ENCODE measurements at places on chromosomes 5 and 9. TPM values are rescaled to one million over a fixed set of nuclear protein-coding genes. Genes with fewer than 3 reads are reported as not detected.

CAMK4 gene
- 2.4 TPM for total RNA-seq

DNA sequence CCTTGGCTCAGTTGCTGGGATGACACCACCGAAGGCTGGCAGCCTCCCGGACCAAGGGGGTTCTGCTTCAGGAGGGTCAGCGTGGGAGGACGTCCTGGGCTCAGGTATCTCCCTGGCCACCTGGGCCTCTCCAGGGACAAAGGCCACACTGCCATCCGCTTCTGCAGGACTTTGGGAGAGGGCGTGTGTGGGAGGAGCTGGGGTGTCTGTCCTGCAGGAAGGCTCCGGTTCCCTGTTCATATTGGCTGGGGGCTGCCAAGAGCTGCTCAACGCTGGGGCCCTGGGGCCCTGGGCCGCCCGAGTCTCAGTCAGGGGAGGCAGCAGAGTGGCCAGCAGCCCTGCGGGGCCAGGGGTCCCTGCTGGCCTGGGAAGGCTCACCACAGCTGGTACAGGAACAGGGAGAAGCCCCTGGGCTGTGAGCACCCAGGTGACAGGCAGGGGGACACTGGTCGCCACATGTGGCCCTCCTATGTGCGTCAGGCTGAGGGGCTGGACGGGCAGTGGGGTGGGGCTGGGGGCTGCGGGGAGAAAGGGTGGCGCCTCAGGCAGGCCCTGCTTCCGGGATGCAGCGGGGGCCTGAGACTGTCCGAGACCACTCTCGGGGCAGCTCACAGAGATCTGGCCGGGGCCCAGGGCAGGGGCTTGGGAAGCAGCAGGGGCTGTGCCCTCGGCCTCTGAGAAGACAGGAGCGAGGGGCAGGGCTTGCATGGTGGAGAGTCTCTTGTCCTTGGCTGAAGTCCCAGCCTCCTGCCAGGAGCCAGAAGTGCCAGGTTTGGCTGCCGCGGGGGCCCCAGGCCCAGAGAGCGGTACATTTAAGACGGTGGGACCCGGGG is 4.9 kb upstream of the CARD9 start:
- DNase-seq, result no peak

GRCh38 chr5:93476251-93476742 is 104.7 kb downstream of the NR2F1-AS1 start:
- no peak for DNase-seq

DNA sequence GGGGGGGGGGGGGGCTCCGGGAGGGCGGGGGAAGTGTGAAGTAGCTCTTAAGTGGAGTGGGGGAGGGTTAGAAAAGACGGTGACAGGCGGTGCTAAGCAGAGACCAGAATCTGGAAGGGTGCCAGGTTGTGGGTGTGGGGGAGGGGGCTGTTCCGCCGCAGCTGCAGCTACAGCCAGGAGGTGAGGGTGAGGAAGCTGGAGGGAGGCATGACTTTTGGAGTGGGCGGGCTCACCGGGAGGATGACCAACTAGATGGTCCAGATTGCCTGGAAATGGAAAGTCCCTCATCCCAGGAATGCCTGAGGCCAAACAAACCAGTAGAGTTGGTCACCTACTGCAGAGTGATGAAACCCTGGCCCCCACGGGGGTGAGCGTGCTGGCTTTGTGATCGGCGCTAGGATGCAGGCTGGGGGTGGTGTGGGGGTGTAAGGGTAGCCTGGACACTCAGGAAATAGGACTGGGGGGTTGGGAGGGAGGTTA is 158.1 kb upstream of the SHB start:
- DNase-seq, result peak; percentile 20

- no peak for DNase-seq
Observed at GRCh38 chr5:102749416-102750030, 5.6 kb upstream of the PAM start.

DNA sequence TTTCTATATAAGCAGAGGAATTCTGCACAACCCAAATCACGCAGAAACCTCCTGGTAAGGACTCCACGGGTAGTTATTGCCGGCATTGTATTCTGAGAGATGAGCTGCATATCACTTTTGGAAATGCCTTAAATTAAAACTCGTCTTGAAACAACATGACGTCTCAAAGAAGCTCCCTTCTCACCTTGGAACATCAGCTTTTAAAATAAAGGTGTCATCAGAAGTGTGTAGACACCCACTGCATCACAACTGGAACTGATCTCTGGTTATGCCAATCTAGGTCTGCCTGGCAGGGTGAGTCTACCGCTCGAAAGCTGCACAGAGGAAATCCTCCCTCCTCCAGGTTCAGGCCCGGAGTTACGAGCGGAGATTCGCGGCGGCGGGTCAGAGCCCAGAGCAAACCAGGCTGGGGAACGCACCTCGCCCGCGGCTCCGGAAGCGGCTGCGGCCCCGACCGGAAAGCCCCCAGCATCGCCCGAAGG is 974 bp upstream of the SLC12A2 start:
- DNase-seq, result no peak

DNA sequence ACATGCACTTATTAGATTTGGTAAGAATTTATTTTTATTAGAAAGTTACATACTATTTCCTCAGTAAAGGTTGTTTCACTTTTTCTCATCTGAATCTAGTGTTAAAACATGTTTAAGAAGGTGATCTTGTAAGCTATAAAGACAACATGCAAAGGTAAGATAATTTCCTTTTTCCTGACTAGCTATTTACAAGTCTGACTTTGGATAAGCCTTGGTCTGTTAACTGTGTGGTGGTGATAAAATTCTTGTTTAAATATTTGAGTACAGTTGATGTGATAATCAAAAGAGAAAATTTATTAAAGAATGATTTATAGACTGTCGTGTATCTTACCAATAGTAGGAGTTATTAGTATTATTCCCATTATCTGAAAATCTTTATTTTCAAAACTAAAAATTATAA is 36.9 kb upstream of the GPR21 start:
- no peak for DNase-seq

Data from colonic mucosa (tissue), 4 donors.